NCI-H2081 treated with DMSO at 0.1 percent for 48 hours (cell line): ENCODE measurements at places on chromosomes 1 and 21.

DNA sequence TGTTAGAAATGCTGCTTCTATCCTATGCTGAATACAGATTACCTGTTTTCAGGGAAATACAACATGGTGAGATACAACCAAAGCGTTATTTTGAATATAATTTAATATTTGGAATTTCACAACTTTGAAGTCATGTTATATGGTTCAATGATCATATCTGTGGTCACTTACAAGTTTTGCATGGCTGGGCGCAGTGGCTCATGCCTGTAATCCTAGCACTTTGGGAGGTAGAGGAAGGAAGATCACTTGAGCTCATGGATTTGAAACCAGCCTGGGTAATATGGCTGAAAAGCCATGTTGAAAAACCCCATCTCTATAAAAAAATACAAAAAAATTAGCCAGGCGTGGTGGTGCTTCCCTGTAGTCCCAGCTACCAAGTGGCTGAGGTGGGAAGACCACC lies 57.9 kb downstream of the DOP1B start:
- DNase-seq: no peak

DNA sequence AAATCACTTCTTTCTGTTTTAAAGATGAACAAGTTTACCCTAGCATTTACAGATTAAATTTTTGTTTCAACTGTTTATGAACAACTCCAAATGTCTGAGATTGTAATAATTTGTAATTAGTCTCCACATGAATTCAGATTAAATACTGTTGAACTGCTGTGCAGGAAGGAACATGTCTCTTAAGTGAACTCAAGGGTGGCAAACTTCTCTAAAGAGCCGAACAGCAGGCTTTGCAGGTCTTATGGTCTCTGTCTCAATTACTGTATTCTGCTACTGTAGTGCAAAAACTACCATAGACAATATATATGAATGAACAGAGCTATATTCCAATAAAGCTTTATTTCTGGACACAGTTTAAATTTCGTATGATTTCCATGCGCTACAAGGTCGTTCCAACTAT lies 6.6 kb downstream of the RSBN1 start:
- no peak for DNase-seq

GRCh38 chr1:111602974-111603373 lies 16.6 kb upstream of the RAP1A start:
- DNase-seq: no peak

GRCh38 chr1:40078512-40079333 lies 18.3 kb downstream of the PPT1 start:
- DNase-seq: peak; percentile 20
